Stimulated activated CD8-positive, alpha-beta memory T cell treated with anti-CD3 and anti-CD28 coated beads, Interleukin-15, amount 100 ng/mL, for 48 hours (primary cell): ENCODE measurements at places on chromosomes 4 and X.

- no peak for DNase-seq
Measured at GRCh38 chr4:67746797-67747495, 7.2 kb downstream of the GNRHR start.

DNA sequence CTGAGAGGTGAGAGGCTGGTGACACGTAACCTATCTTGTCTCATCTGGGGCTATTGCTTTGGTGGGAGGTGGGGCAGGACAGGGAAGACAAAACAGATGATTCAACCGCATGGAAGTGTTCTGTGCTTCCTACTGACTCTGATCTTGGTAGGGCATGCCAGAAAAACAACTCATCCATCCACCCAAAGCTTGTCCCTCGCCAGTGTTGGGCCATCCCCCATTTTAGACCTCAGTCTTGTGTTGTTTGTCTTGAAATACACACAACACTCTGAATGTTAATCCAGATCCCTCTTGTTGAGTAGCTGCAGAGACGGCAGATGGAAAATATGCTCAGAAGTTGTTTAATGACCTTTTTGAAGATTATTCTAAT, 377 bp downstream of the CHRNA9 start:
- DNase-seq = no peak

GRCh38 chr4:167428156-167428555, 193.9 kb upstream of the SPOCK3 start:
- DNase-seq = no peak

- no peak for DNase-seq
Measured at GRCh38 chr4:52110171-52110570, 59.1 kb downstream of the SPATA18 start.

DNA sequence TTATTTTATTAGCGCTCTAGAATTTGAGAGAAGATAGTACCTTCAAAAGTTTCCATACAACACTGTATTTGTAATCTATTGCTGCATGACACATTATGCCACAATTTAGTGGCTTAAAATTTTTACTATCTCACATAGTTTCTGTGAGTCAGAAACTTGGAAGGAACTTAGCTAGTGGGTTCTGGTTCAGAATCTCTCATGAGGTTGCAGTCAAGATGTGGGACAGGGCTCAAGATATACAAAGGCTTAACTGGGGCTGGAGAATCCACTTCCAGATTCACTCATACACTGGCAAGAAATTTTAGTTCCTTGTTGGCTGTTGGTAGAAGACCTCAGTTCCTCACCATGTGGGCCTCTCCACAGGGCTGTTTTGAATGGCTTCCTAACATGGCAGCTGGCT, 11.5 kb upstream of the C4orf54 start:
- DNase-seq = no peak

DNA sequence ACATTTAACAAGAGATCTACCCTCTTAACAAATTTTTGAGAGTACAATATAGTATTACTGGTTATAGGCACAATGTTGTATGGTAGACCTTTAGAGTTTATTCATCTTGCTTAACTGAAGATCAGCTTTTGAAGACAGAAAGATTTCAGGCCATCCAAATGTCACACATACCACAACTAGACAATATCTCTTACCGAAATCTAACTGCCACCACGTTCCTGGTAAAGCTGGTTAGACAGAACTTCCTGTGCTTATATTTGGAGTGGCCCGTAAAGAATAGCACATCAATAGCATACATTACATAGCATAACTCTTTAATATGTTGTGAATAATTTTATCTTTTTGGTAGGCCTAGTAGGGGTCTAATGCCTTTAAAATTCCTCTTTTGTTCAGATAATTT, 29.8 kb upstream of the ARHGEF6 start:
- DNase-seq = no peak
